ENCODE measurements at places on chromosomes 3 and 15.
A peak's percentile ranks its signal among the peaks of the same experiment; 100 is the strongest.

DNA sequence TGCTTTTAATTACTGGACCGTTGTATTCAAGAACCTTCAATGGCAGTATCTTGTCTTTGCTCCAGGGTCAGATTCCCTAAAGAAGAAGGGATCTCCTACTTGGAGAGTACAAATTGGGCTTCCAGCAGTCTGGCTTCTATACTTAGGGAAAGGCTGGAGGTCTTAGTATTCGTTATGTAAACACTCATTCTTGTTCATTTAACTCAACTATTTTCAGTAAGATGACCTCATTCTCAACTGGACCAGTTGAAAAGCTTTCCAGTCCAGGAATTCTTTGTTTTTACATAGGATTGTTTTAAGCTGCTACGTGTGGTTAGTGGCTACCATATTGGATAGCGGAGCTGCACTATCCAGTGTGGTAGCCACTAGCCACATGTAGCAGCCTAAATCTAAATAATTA, 4.6 kb downstream of the SENP5 start:
- peak; percentile 16 for DNase-seq

GRCh38 chr15:70275461-70276138, 177.9 kb upstream of the TLE3 start:
- no peak for DNase-seq

GRCh38 chr15:96170979-96171739, 159.3 kb upstream of the NR2F2 start:
- DNase-seq: no peak

DNA sequence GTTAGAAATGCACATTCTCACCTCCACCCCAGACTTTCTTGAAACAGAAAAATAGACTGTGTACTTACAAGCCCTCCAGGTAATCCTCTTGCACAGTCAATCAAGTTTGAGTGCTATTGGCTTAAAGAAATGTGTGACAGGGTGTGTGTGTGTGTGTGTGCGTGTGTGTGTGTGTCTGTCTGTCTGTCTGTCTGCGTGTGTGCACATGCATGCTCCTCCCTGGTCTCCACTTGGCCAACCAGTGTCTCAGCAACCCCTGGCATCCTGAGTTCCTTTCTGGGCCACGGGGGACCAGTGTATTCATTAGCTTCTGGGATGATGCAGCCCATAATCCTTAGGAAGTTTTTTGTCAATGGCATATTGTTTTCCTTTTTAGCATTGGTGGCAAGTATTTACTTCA, 128.8 kb upstream of the IL12A start:
- no peak for DNase-seq

GRCh38 chr3:164024786-164025185, 1053.5 kb downstream of the SI start:
- DNase-seq: no peak

- no peak for DNase-seq
Measured at GRCh38 chr15:57134851-57135250, 216.4 kb downstream of the TCF12 start.

DNA sequence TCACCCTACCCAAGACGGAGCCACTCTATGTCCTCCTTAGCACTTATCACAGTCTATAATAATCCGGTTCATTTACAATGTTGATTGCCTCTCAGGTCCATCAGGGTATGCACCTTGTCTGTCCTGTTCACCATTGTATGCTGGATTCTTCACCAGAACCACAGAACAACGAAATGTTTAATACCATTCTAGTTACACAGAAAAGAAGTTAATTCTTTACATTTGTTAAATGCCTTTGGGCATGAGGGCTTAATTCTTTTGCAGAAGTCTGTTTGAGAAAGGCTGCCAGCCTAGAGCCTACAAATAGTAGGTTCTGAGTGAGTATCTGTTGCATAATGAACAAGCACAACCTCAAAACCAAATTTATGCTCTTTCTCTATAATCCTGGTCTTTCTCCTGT, 22.6 kb downstream of the TTC23 start:
- no peak for DNase-seq

- no peak for DNase-seq
Measured at GRCh38 chr3:18369551-18370185, 55.5 kb downstream of the SATB1 start.

GRCh38 chr3:66338927-66339326, 118.1 kb downstream of the SLC25A26 start:
- DNase-seq: no peak

- no peak for DNase-seq
Measured at GRCh38 chr3:46734773-46735172, 17.1 kb upstream of the PRSS50 start.

- no peak for DNase-seq
Measured at GRCh38 chr3:190127797-190128196, 7.1 kb upstream of the P3H2 start.

- no peak for DNase-seq
Measured at GRCh38 chr3:55564726-55565125, 77.6 kb upstream of the WNT5A start.
